T-helper 9 cell (primary cell): ENCODE measurements at places on chromosomes 13 and 19.

GRCh38 chr13:38262211-38262610 lies 87.4 kb upstream of the UFM1 start:
- no peak for DNase-seq

- no peak for DNase-seq
These were observed 651 bp downstream of the SERPINE3 start for GRCh38 chr13:51339952-51340732.

GRCh38 chr13:43916828-43917227 lies 37.1 kb downstream of the LACC1 start:
- no peak for DNase-seq

- DNase-seq, result no peak
These were observed 10.3 kb upstream of the CACNG7 start for GRCh38 chr19:53898636-53899341.

DNA sequence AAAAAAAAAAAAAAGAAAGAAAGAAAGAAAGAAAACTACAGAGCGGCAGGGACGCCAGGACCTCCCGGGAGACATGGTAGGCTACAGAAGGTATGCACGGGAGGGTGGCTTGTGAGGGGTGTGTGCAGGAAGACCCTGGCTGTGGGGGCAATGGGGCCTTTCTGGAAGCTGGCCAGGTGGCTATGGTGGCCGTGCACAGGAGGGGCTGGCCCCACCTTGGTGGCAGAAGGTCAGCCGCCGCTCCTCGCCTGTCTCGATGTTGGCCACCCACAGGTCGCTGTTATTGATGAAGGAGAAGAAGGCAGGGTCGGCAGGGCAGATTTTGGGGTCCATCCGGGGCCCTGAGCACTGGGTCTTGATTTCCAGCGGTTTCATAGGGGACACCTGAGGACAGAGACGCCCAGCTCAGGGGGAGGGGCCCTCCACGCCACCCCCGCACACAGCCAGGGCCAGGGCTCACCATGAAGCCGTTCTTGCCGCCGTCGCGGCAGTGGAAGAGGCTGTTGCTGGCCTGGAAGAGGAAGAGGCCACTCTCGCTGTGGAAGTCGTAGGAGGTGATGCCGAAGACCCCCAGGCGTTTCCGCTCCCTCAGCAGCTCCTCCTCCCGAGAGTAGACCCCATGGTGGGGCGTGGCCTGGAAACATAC lies 19.8 kb downstream of the DPP9 start:
- DNase-seq, result no peak

DNA sequence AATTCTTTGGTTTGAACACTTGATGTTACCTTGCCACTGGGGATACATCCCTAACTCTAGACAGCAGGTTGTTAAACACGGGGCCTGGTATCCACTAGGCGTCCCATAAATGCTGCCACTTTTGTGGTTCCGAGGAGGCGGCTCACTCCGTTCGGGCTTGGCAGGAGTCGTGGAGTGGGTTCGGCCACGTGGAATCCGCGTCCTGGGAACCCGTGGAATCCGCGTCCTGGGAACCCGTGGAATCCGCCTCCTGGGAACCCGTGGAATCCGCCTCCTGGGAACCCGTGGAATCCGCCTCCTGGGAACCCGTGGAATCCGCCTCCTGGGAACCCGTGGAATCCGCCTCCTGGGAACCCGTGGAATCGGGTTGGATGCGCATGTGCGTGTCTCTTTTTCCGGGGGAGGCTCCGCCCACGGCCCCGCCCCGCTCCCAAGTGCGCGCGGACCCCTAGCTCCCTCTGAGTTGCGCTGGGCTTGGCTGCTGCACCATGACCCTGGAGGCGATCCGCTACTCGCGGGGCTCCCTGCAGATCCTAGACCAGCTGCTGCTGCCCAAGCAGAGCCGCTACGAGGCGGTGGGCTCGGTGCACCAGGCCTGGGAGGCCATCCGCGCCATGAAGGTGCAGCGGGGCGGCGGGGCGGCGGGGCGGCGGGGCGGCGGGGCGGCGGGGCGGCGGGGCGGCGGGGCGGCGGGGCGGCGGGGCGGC lies at the start of gene MRI1:
Gene MRI1, plus strand, starts transcription at position 422 of the 707 bp plus-strand sequence. Its CDS starts 67 bp downstream, at position 489.
- DNase-seq, result peak; percentile 56

DNA sequence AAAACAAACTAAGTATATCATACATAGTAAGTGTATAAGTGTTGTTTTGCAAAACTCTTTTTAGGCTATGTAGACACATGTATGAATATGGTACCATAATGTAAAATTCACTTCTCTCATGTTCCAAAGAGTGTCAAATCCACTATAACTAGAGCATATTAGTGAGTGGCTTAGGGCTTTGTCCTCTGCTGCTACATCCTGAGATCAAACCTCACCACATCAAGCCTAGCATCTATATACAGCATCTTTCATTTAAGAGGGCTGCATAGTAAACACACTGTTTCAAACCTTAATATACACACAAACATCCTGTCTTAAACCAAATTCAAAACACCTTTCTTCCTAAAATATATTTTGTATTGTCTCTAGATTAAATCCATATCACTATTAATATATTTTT lies 38.7 kb downstream of the ELF1 start:
- no peak for DNase-seq

DNA sequence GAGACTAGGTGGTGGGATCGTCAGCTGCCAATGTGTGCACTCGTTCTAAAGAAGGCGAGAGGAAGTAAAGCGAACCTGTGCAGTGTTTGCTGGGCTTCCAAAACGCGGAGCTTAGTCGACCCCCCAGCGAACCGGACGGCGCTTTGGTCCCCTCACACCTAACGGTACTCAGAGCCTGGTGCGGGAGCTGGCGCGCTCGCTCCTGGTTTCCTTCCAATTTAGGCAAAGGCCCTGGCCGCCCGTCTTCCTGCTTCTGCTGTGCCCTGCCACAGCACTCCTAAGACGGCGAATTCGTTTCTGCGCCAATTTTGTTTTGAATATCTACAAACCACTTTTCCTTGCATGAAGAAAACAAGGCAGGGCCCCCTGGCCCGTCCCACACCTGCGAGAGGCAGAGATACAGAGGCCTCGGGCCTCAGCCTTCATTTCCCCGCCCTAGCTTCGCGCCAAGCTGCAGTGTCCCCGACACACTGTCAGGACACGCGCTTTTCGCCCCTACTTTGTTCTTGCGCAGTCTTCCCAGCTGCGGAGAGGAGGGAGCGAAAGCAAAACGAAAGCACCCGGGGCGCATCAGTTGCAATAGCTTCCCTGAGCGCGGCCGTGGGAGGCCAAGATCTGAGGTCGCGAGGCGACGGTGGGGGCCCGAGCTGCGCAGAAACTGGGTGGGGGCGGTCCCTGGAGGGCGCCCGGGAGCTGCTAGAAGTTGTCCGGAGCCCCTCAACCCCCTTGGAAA lies 111.9 kb downstream of the KCNRG start:
- DNase-seq, result peak; percentile 40

DNA sequence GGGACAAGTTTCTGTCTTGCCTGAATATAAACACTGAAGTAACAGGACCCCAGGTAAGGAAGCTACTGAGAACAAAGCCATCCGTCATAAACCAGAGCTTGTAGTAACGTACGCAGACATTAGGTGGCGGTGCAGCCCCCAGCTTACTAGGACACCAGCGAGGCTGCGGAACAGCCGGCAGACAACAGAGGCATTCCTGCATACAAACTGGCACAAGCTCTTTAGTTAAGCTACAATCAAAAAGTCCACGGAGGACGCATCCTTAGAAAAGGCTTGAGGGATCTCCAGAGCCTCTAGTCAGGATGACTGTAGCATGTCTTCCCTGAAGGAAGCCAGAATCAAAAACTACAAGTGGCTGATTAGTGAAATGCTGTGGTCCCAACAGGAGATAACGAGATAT lies 26.2 kb downstream of the ZNF160 start:
- no peak for DNase-seq

DNA sequence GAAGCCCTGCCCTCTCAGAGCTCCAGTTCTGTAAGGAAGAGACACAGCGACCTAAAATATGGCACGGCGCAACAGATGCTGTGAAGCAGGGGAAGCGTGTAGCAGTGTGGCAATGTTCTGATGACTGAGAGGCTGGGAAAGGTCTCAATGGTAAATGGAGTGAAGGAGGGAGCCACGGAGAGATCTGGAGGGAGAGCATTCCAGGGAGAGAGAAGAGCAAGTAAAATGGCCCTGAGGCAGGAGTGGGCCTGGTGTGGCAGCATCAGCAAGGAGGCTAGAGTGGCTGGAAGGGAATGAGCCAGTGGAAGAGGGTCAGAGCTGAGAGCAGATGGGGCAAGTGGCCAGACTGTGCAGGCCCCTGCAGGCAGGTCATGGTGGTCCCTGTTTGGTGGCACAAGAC lies 16.4 kb downstream of the RCN3 start:
- no peak for DNase-seq

GRCh38 chr19:277581-278165 lies 13.5 kb downstream of the PLPP2 start:
- DNase-seq, result no peak
